Testis (tissue), 5 donors: ENCODE measurements at places on chromosomes 1 and 21. TPM values are rescaled to one million over a fixed set of nuclear protein-coding genes. Genes with fewer than 3 reads are reported as not detected.

DNA sequence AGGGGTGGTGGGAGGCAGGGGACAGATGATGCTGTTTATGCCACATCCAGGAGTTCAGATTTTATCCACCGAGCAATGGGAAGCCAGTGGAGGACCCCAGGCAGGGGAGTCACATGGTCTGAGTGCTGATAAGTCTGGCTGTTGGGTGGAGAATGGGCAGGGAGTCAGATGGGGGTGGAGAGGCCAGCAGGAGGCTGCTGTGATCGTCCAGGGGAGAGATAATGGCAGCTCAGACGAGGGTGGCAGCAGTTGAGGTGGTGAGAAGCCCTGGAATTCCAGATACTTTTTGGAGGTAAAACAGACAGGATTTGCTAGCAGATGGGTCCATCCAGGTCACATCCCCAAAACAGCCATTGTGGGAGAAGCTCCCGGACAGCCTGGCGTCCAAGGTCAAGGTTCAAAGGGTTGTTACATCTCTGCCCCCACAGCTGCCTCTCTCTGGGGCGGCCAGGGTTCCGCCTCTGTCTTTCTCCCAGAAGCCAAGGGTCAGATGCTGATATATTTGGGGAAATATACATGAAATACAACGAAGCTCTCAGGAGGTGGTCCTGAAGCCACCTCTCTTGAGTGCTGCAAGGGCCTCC lies 252.1 kb upstream of the TMEM51 start:
- no peak for DNase-seq

DNA sequence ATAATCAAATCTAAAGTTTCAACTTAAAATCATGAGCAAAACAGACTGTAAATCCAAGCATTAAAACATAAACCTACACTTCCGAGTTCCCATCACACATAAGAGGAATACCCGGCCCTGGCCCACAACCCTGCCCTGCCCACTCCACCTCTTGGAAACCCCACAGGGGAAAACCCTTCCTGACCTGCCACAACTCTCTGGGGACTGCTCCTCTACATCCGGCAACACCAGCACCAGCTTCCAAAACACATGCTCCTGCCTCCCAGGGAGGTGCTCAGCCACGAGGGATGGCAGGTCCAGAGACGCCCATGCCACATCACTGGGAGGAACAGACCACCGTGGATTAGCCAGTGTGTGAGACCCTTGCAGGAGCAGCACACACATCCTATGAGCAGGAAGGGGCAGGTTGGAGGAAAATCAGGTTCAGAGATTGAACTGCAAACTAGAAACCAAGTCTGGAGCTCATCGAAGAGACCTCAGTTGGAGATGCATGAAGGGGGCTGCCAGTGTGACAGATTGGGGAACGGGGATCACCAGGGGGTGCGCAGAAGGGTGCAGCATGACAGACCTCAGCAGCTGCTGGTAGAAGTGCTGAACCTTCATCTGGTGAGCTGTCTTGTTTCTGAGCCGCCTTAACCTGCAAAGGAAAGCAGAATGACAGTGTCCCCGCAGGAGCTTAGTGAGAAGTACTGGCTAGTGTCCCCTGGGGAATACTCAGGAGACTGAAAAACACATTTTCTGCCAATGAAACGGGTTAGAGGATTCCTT lies 25.8 kb upstream of the LSS start:
- no peak for DNase-seq

DNA sequence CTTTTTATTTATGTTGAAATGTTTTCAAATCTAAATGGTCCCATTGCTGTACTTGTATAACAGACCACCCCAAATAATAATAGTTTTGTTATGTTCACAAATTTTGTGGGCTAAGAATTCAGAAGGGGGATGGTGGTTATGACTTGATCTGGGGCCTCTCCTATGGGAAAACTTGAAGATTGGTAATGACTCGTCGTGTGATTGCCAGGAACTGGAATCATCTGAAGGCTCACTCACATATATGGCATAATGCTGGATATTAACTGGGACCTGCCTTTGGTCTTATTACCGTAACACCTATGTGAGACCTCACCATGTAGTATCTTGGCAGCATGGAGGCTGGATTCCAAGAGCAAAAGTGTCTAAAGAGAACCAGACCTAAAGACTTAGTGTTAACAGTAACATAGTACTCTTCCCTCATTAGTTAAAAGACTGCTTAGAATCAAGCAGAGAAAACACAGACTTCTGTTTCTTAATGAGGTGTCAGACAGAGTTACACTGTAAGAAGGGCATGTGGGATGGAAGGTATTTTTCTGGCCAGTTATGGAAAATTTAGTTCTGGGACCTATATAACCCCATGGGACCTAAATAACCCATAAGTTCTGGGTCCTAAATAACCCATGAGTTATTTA lies 11.9 kb downstream of the LYPLAL1 start:
- no peak for DNase-seq

DNA sequence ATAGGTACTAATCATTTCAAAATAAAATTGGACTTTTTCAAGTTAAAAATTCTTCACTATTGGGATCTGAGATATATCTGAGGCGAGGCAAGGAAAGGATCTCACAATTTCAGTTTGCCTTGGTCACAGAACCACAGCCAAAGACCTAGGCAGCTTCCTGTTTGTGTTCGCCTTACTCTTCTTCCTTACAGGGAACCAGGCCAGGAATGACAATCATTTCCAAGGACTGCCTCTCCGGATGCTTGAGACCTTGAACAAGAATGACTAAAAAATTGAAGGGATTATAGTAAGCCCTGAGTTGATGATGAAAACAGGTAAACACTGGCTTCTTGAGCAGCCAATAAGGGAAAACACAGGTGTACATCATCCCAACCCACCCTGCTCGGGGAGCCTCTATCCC lies 35.2 kb upstream of the SERBP1 start:
- no peak for DNase-seq

DNA sequence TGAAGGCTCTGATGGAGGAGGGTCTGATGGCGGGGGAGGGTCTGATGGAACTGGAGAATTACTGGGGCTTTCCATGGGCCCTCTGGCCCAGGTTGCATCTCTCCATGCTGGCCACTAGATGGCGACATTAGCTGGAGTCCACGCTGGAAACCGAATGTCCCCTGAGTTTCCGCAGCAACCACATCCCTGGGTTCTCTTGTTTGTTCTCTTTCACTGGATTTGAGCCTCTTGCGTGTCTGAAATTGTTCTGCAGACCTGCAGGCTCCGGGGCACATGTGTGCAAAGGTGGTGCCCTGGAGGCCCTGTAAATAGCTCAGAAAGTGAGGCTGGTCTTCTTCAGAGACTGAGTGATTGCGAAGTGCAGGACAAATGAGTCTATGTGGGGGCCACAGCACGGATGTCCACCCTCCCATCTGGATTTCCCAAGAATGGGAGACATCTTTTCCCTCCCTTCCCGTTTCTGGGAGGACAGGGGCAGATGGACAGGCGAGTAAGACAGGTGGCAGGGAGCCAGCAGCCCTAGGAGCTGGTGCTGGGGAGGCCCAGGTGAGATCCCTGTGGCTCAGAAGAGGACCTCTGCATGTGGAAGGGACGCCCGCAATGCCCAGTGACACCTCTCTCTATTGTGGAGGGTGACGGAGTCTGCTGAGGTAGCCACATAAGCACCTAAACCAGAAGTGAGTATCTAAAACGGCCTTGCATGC lies 73.2 kb upstream of the ABCG1 start:
- DNase-seq: peak; percentile 69

GRCh38 chr1:201060586-201060985 lies 37.1 kb upstream of the KIF21B start:
- DNase-seq: no peak

DNA sequence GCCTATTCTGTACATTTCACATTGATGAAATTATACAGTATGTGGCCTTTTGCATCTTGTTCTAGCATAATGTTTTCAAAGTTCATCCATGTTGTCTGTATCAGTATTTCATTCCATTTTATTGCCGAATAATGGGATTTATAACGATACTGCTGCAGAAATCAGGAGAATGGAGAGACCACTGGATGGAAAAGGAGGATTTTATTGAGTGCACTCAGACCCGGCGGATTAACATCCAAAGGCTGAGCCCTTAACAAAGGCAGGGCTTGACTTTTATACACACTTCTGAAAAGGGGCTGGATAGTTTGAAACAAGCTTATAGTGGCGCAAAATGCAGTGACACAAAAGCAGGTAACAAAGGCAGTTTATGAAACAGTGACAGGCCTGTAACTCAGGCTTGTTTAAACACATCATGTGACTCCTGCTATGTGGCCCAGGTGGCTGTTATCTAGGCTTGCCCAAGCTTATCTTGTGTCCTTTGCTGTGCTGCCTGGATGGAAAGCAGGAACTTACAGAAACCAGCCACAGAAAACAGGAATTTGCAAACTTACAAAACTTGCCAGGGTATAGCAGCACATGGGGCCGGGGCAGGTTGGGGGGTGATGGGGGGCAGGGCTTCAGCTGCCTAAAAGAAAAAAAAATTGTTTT lies 32.8 kb upstream of the KCNJ15 start:
- DNase-seq: no peak

DNA sequence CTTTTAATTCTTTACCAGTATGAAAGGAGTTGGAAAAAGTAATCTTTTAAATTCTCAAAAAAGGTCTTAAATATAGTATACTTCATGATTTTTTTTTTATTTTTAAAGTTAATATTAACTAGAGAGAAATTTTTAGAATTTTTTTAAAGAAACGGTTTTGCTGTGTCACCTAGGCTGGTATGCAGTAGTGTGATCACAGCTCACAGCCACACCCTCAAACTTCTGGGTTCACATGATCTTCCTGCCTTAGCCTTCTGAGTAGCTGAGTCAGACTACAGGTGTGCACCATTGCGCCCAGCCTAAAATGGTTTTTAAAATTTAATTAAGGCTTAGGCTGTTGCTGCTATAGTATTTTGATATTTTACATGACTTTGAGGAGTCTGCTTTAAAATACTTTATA lies 52.4 kb downstream of the TLCD4 start:
- DNase-seq: no peak

DNA sequence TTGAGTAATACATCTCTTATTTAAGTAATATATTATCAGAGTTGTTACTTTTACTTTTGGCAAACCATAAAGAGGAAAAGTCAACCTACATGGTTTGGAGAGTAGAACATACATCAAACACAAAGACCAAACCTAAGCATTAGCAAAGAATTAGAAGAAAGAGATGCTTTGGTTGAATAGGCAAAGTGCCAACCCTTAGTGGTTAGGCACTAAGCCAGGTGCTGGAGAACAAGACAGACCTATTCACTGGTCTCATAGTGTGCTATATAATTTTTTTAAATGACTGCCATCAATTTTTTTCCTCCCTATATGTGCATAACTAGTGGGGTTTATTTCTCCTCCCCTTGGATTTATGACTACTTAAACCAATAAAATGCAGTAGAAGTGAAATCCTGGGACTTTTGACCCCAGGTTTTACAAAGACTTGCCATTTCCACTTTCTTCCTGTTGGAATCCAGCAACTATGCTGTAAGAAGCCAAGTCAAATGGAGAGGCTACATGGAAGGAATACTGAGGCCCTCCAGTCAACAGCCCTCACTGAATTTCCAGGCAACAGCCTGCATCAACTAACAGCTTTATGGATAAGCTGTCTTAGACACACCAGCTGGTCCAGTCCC lies 69.8 kb upstream of the HAO2 start:
- no peak for DNase-seq

GRCh38 chr1:234526922-234527321 lies 47.9 kb upstream of the TARBP1 start:
- no peak for DNase-seq

GRCh38 chr1:15036101-15036500 lies 117.4 kb upstream of the TMEM51 start:
- DNase-seq: no peak

DNA sequence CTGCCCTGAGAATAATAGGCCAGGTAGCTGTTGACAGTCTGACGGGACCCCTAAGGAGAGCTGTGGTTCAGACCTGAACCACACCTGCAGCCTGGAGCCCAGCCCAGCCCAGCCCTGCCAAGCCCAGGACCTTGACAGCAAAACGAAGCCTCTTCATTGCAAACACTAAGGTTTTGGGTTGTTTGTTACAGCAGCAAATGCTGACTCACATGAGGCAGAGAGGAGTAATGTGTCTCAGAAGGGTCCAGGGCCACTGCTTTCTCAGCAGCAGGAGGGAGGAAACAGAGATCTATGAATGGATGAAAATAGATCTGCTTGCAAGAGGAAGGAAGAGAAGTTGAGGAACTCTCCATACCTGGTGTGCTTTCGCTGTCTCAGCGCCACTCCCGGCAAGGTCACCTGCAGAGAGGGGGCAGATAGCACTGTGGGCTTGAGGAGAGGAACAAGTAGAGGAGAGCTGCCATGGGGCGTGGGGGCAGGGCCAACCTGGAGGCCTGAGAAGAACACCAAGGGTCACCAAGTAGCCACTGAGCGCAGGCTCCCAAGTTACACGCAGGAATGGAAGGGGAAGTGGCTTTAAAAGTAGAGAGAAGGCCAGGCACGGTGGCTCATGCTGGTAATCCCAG lies 127.2 kb downstream of the ZNF281 start:
- no peak for DNase-seq

DNA sequence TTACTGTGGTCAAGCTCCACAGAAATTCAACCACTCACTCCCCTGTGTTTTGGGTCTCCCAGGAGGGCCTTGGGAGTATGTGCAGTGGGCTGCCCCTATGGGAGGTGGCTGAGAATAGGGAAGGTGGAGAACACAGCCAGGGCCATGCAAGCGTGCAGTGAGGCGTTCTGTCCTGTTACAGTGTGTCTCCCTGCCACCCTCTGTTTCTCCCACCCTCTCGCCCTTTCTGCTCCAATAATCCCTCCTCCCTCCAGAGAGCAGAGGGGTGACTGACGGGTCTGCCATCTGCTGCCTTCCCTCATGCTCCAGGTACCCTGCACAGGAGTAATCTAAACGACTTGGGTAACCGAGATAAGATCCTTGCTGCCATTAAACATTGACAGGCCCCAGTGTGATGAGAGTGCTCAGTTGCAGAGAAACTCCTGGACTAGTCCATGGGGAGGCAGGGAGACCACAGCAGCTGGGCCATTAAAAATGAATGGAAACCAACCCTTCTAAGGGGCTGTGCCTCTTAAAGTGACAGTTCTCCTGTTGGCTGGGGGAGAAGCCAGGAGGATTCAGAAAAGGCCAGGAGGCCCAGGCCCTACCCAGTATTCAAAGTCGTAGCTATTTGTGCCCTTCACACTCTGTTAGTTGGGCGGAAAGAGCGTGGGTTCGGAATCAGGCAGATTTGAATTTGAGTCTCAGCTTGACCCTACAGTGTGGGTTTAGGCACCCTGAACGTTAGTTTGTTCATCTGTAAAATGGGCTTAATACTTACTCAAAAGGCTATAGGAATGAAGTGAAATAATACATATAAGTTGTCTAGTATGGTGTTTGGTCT lies 22.4 kb upstream of the BTG2 start:
- no peak for DNase-seq

- DNase-seq: no peak
These were observed 105.3 kb downstream of the BACH1 start for GRCh38 chr21:29403922-29404538.

- DNase-seq: no peak
These were observed 131.0 kb downstream of the DMRTA2 start for GRCh38 chr1:50292276-50292675.

GRCh38 chr1:30657131-30658013 lies 66.0 kb downstream of the MATN1 start:
- DNase-seq: no peak

Gene AXDND1
- total RNA-seq: 31.5 TPM

Gene TNFRSF18
- total RNA-seq: not detected

Gene KCNN3
- 0.24 TPM for total RNA-seq

Gene ETV3L
- total RNA-seq: not detected

Gene OLIG2
- not detected for total RNA-seq

Gene CYP4A11
- total RNA-seq: 0.16 TPM

Gene OR2T33
- total RNA-seq: 1.9 TPM

Gene CBR3
- 2.8 TPM for total RNA-seq
